ENCODE measurements at places on chromosomes 12 and 14. TPM values are rescaled to one million over a fixed set of nuclear protein-coding genes. Genes with fewer than 3 reads are reported as not detected.

Gene RIMBP2
- total RNA-seq = not detected

Gene ACSM4
- total RNA-seq = not detected

Gene ANKRD33
- total RNA-seq = 0.09 TPM

Gene NEUROD4
- not detected for total RNA-seq

Gene OR8S1
- not detected for total RNA-seq

All from dermis lymphatic vessel endothelial cell (primary cell).